Cortex of kidney (tissue), 1 donor: ENCODE measurements at places on chromosomes 4 and X.

DNA sequence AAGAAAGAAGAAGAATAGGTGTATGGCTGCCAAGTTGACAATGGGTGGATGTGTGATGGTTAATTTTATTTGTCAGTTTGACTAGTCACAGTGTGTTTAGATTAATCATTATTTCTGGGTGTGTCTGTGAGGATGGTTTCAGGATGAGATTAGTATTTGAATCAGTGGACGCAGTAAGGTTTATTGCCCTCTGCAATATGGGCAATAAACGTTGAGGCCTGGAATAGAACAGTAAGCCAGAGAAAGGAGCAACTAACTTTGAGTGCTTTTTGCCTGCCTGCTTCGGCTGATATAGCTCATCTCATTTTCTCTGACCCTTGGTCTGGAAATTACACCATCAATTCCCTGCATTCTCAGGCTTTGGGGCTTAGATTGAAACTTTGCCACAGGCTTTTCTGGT is 140.8 kb upstream of the SPANXN4 start:
- DNase-seq: no peak

DNA sequence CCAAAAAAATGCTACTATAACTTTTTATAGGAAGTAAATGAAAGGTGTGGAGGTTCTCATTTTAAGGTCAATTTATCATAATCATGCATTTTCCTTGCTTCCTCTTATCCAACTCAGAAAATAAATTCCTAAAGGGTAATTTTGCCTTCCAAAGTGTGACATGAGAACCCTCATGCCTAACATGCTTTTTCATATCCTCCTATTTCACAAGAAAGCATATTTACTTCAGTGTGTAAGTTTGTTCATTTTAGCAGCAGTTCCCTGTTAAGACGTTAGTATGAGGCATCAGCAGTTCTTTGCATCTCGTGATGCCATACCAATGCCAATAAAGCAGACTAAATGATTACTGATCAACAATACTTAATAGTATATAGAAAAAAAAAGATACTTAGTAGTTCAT is 18.4 kb downstream of the WDFY3 start:
- no peak for DNase-seq

DNA sequence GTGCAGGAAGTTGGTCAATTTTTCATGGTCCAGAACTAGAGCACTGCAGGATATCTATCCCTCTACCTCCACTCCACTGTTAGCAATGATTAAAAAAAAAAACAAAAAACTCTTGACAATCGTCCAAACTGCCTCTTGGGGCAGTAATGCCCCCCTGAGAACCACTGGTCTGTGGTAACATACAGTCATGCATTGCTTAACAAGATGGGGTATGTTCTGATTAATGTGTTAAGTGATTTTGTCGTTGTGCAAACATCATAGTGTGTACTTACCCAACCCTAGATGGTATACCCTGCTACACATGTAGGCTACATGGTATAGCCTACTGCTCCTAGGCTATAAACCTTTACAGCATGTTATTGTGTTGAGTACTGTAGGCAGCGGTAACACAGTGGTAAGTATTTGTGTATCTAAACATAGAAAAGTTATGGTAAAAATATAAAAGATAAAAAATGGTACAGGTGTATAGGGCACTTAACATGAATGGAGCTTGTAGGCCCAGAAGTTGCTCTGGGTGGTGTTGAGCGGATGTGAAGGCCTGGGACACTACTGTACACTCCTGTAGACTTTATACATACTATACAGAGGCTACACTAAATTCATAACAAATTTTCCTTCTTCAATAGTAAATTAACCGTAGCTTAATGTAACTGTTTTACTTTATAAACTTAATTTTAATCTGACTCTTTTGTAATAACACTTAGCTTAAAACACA is 34.1 kb downstream of the ART3 start:
- no peak for DNase-seq

- no peak for DNase-seq
These were observed 38.7 kb downstream of the ARHGEF9 start for GRCh38 chrX:63746278-63746677.

DNA sequence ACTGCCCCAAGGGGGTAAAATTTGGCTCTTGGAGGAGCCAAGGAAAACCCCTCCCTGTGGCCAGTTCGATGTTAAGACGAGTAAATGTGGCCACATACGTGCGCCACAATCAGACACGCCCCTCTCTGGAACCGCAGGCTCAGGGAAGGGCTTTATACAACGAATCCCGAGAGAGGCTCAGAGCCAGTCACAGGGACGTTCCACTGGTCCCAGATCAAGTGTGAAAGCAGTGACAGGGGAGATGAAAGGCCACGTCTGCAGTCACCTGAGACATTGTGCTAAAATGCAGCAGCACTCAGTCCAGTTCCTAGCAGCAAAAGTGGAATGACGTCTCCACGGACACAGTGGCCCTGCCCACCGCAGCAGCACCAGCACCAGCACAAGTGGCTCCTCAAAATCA is 68.0 kb downstream of the ACOX3 start:
- no peak for DNase-seq

DNA sequence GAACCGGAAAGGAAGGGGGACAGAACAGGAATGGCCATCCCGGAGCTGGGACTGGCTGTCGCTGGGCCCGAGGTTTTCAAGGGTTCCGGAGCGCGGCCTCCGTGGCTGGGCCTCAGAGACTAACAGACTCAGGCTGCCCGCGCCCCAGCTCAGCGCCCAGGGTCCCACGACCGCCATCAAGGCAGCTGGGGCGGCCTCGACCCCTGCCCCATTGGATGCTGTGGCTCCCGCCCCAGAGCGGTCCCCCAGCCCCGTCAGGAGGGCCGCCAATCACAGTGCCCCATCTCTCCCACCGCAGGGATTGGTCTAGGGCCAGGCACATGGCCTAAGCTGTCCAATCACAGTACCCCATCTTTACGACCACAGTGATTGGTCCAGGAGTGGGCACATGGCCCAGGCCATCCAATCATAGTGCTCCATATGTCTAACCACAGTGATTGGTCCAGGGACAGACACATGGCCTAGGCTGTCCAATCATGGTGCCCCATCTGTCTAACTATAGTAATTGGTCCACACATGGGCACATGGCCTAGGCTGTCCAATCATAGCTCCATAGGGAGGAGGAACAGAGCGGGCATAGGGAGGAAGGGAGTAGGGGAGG is 105.3 kb upstream of the NKX1-1 start:
- DNase-seq: no peak

DNA sequence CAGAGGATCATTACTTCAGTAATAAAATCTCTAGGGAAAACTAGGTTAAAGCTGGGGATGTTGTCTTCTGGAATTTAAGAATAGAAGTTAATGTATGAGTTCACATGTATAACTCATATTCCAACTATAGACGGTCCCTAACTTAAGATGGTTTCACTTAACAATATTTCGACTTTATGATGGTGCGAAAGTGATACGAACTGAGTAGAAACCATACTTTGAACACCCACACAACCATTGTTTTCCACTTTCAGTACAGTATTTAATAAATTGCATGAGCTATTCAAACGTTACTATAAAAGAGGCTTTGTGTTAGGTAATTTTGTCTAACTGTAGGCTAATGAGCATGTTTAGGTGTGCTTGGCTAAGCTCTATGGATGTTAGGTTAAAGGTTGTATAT is 38.7 kb downstream of the CCSER1 start:
- DNase-seq: no peak

GRCh38 chr4:77493829-77494551 is 111.6 kb upstream of the CXCL13 start:
- no peak for DNase-seq

DNA sequence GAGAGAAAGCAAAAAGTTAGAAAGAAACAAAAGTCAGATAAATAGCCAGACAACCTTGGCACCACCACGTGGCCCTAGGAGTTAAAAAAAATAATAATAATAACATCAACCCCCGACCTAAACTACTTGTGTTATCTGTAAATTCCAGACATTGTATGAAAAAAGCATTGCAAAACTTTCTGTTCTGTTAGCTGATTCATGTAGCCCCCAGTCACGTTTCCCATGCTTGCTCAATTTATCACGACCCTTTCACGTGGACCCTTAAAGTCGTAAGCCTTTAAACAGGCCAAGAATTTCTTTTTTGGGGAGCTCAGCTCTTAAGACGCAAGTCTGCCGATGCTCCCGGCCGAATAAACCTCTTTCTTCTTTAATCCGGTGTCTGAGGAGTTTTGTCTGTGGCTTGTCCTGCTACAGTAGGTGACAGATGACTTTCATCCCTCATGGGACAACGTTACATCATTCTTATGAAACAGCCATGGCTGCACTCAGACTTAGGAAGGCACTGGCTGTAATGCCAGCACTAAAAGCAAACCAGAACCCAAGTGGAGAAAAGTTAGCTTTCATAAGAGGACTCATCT is 520 bp downstream of the ACOX3 start:
- DNase-seq: no peak

DNA sequence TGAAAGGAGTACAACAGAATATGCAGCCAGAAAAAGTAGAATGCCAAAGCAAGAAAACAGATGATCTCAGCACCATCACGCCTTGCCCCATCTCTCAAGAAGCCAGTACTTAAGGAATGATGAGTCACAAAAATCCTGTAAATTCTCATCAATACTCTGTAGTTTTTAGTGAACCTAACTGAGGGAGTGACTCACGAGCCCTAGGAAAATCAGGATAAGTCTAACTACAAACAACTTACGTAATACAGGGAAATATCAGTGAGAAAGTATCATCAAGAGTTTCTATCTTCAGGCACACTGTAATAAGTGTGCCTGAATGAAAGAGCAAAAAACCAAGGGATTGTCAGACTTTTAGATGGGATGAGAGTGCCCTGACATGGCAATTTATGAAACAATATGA is 644.4 kb downstream of the STPG2 start:
- no peak for DNase-seq

DNA sequence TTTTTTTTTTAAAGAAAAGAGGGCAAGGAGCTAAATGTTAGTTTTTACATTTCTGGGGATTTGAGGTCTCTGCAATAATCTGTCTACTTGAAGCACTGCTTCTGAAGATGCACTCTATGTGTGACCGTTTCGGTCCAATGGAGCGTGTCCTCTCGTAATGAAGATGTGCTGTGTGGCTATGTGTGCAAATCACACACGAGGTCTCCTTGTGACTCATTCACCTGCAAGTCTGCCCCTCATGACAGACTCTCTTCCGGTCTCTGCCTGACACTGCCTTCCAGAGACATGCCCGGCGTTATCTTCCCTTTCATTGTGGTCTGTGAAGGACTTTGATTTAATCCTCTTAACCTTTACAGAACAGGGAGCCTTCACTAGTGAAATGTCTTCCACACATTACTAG is 84.3 kb downstream of the TRAM1L1 start:
- no peak for DNase-seq

- no peak for DNase-seq
These were observed 27.8 kb downstream of the ATP11C start for GRCh38 chrX:139905051-139905450.

- DNase-seq: no peak
These were observed 20.4 kb downstream of the TENM3 start for GRCh38 chr4:182263562-182263961.

- no peak for DNase-seq
These were observed 13.0 kb downstream of the PNMA6E start for GRCh38 chrX:153387987-153388721.

- no peak for DNase-seq
These were observed 23.4 kb upstream of the SLC10A7 start for GRCh38 chr4:146545102-146545501.

GRCh38 chr4:113844369-113844768 is 82.8 kb upstream of the CAMK2D start:
- DNase-seq: no peak

DNA sequence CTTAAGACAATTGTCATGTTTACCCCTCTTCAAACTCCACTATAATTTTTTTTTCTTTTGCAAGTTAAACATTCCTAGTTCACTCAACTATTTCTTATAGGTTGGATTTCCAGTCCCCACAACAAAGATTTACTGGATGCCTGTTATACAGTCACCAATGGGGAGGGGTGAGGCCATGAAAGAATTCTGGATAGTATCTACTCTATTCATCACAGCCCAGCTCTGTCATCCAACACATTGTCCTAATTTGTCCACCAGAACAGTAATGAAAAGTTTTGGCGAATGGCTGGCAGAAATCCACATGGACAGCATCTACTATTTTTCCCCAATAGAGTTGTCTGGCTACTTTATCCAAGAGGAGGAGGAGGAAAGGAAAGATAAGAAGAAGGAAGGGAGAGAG is 192.7 kb upstream of the S100G start:
- DNase-seq: no peak

- no peak for DNase-seq
These were observed 157.5 kb downstream of the TECRL start for GRCh38 chr4:64251781-64252180.

GRCh38 chrX:20063716-20064351 is 52.9 kb downstream of the MAP7D2 start:
- DNase-seq: no peak

DNA sequence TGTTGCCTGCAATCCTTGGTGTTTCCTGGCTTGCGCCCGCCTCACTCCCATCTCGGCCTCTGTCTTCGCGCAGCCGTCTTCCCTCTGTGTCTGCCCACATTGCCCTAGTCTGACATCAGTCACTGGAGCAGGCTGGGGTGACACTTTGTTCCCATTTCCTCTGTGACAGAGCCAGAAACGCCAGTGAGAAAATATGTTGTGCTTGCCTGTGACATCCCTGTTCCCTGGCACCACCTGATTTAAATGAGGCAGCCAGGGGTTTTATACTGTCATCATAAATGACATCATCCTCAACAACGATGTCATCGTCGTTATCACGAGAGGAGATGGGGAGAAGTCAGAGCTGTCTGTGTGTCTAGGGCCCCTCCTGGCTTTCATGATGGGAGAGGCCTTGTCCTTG is 29.1 kb downstream of the ZNF185 start:
- DNase-seq: no peak

GRCh38 chrX:37993837-37994619 is 12.3 kb upstream of the SYTL5 start:
- DNase-seq: no peak

GRCh38 chr4:148857239-148857972 is 415.2 kb upstream of the NR3C2 start:
- DNase-seq: no peak

GRCh38 chr4:84419201-84419600 is 79.9 kb downstream of the NKX6-1 start:
- DNase-seq: no peak

GRCh38 chr4:13054420-13054970 is 429.6 kb downstream of the RAB28 start:
- no peak for DNase-seq

DNA sequence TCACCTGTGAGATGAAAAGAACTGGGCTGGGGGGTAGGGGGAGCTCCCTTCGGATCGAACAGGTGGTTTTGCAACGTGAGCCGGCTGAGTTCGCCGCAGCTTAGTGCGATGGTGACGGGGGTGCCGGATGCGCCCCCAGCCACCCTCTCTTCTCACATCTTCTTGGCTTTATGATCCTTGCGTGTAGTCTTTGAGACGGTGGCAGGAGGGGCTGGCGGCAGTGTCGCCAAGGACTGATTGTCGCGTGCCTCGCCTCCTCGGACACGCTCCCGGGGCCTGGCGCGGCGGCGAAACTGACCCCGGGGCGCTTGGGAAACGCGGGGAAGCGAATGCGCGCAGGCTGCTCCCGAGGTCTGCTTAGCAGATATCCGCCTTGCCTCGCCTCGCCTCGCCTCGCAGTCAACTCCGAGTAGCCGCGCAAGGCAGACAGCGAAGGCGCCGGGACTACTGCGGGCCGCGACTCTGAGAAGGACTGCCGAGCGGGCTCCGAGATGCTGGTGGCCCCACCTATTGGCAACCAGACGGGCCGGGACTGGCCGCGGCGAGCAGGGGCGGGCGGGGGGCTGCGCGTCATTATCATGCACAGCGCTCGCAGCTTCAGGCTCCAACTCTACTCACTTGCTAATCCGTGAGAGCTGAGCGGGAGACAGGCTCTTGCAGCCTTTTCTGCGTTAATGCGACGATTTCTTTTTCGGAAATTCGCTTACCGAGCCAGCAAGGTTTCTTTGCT is 1.5 kb downstream of the GRID2 start:
- DNase-seq: no peak
